ENCODE measurements at places on chromosomes 7 and 10.
A peak's percentile ranks its signal among the peaks of the same experiment; 100 is the strongest.

- no peak for DNase-seq
Measured at GRCh38 chr10:44476409-44477045, 91.6 kb upstream of the CXCL12 start.

DNA sequence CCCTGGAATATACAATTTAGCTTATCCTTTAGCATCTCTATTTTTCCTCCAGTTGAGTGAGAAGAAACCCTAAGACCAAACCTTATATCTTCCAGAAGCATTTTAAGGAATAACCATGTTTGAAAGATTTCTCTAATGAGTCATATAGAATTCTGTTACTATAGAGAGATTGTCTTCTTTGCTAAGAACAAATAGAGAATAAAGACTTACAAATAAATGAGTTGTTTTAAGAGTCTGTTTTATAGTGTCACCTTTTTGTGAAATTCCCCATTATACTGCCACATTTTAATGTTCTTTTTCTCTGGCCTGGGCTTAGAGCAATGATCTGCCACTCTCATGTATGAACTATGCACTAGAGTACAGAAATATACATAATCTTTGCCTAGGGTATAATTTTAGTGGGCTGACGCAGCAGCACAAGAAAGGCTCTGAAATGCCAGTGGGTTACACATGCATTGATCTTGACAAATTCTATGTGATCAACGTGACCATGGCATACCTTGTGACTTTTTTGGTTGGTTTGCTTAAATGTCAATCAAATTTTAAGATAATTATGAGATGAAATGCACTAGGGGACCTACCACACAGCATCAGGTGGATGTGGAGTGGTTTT, 145.1 kb upstream of the MKLN1 start:
- no peak for DNase-seq

GRCh38 chr7:158976468-158976848, 120.1 kb downstream of the DYNC2I1 start:
- DNase-seq: no peak

DNA sequence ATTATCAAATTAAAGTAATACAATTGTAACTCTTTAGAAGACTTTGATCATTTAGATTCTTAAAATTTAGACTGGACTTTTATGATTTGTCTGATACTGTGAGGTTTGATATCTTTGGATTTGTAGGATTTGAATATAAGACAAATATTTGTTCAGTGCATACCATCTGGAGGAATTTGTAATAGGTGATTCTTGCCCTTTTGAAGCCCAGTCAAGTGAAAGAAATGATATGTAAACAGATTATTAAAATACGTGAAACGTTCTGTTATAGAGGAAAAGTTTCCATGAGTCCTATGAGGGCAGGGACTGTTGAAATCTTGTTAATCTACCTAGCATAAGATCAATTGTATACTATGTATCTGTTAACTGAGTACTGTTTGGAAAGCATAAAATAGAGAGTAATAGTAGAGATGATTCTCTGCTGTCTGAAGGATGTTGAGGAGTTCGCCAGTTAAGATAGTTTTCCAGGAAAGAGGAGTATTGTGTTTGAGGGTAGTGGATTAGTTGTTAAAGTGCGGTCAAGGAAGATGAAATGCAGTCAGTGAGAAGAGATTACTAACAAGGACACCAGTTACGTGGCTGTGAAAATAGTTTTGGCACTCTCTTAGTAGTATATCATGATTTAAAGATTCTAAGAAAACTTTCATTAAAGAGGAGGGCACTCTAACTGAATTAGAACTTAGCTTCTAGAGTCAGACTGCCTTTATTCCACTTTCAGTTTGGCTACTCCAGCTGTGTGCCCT, 14.4 kb downstream of the PDCD4 start:
- no peak for DNase-seq

- no peak for DNase-seq
Measured at GRCh38 chr10:118735294-118735693, 19.5 kb downstream of the CACUL1 start.

DNA sequence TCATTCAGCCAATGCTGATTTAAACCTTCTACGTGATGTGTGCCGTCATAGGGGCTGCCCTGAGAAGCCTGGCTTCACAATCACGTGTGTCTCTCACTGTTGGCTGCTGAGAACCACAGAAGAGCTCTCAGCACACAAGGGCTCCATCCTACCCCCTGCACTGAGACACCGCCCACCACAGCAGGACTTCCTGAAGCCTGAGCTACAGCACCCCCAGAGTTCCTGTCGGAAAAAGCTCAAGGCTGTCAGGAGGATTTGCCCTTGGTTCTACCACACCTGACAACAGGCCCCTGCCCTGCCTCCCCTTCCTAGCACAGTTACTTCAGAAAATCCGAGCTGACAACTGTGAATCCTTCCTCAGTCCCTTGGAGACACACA, 191.9 kb downstream of the MAD1L1 start:
- no peak for DNase-seq

DNA sequence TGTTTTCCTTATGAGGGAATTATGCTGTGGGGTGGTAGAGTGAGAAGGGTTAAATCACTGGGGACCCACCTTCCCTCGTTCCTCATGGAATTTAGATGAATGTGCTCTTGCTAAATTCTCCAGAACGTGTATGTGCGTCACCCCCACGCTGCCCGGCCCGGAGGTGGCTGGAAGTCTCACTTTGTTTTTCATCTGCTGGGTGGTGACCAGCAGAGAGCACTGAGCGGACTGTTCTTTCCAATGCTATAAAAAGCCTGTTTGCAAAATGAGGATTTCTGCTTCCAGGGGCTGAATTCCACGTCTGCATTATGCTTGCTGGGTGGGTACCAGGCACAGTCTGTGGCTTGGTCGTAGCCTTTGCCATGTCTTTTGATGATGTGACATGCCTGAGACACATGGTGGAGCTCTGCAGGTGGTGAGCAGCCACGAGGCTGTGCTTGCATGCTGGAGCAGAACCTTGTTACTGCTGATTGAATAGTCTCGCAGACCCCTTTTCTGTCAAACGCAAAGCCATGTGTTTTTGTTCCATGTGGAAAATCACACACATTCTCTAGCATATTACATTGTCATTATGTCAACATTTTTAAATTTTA, 31.9 kb upstream of the INSYN2A start:
- DNase-seq: no peak

DNA sequence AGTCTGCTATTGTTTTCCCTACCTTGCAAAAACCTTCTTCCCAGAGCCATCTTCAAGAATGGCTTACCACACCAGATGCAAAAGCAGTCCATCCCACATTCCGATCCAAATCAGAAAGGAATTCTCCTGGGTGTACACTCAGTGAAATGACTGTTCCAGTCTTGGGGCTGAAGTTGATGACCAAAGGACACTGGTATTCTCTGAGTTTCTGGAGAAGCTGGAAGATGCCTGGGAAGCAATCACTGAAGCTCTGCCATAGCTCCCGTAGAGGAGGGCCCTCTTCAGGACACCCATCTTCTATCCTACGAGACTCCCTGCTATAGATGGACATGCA, 155.7 kb downstream of the LCOR start:
- no peak for DNase-seq

GRCh38 chr7:103134836-103135554, 13.9 kb downstream of the NAPEPLD start:
- no peak for DNase-seq

DNA sequence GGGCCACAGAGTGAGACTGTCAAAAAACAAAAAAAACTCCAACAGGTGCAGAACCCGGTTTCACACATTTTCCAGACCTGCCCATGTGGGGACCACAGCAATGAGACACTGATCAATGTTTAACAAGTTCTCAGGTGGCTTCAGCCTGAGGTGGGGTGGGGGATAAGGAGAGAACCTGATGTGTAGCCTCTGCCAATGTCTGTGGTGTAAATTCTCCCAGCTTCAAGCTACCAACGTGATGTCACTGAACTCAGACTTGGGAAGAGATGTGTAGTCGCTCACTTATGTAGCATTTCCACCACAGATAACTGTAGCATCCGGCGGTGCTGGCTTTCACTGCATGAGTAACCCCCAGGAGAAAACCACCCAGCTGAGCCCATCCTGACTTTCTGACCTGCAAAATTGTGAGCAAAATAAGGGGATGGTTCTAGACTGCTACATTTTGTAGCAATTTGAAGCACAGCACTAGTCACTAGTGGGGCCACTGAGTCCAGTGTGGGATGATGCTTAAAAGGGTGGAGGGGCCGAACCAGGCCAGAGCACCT, 13.8 kb upstream of the TNRC18 start:
- DNase-seq: no peak

- DNase-seq: no peak
Measured at GRCh38 chr7:135238112-135238744, 4.6 kb downstream of the STRA8 start.

DNA sequence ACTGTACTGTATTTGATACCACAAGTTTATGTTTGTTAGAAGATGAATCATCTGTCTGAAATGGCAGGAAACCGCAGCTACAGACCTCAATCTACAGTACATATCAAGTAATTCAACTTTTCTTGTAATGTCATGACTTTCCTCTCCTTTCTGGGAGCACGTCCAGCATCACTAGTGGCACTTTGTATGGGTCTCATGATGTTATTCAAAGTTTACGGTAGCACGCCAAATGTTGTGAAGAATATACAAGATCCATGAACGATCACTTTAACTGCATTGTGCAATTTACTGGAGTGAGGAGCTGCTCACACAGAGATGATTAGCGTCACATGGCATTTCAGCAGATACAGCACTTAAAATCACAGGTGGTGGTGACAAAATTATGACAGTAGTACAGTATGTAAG, 257.8 kb upstream of the GNAI1 start:
- DNase-seq: peak; percentile 63

GRCh38 chr10:53023411-53023810, 250.8 kb upstream of the MBL2 start:
- no peak for DNase-seq

DNA sequence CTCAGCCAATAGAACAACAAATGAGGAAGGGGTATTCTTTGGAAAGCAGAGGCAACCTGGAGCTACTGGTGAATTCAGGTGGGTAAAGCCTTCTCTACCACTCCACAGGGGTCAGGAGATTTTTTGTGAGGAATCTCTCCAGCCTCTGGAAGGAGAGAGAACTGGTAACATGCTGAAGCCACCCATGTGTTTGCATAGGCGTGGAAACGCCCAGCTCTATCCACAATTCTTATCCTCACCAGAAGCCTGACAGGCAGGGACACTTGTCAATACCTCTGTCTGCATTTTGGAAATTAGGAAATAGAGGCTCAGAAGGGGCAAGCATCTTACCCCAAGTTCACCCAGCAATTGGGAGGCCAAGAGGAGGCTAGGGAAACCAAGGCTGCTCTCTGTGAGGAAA, 133.7 kb downstream of the FGFR2 start:
- no peak for DNase-seq

GRCh38 chr10:114289096-114289436, 50.0 kb downstream of the VWA2 start:
- no peak for DNase-seq

- DNase-seq: peak; percentile 60
Measured at GRCh38 chr10:126598009-126598408, 72.5 kb downstream of the C10orf90 start.

DNA sequence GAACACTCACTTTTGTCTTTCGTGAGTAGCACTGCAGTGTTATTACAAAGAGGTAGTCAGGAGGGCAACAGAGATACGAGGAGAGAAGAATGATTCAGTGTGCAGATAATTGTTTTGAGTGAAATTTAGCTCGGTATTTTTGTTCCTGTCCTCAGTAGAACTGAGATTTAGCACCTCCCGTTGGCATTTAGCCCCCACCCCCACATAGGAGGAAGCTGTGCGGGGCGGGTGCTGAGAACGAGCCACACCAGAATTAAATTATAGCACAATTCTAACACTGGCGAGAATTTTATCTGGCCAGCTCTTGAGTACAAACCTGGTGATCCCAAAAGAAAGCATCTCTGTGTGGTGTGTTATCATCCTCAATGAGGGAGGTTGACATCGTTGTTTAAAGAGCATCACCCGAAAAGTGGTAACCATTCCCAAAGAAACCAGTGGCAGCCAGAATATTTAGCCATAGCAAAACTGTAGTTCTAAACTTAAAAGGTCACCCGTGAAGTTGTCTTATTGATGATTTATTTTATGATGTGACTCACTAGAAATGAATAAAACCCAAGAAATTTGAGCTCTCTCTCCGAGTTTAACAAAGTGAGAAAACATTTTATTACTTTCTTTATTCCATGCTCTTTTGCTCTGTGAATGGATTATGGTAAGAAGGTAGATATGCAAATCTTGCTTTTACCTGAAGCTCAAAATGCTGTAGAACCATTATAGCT, 612.2 kb downstream of the SUGCT start:
- DNase-seq: no peak

DNA sequence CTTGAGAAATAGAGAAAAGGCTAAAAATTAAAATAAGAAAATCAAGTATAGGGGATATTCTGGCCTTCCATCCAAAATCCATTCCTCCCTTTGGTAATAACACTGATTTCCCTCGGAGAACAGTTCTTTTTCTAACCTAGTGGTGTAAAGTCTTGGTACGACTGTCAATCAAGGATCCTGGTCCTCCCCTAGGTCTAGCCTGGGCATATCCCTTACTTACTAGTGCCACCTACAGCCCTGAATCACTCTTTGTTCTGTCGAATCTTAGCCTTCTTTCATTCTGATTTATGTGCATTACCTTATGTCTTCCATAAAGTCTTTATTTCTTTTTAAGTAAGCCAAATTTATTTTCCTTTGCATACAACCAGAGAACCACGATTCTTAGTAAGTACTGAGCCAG, 298.7 kb upstream of the LRRTM3 start:
- peak; percentile 55 for DNase-seq

- no peak for DNase-seq
Measured at GRCh38 chr7:151895631-151896031, 18.7 kb upstream of the PRKAG2 start.

DNA sequence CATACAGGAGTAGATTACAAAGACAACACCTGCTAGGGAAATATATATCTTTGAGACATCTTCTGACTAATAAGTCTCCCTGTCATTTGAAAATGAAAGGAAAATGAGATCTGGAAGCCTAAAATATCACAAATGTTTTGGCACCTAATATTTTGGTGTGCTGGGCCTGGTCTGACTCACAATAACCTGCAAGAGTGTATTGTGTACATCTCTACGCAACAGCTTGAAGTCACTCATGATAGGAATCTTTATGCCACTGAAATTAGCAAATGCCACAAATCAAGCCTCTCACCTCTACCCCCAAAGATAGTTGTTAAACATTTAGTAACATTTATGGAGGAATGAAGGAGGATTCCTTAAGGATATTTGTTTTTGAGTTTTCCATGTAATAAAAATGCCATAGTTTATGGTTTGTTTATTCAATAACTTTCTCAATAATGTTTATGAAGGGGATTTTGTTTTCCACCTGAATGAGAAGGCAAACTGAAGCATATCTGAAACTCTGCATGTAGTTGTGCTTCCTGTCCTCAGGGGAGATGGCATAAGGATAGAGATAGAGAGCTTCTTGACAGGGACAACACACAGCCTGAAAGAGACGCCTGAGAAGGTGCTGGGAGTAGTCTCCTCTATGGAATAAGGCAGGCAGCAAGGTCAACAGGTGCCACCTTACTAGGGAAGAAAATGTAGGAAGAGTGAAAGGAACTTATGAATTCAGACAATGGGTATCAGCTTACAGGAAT, 197.4 kb downstream of the AHR start:
- no peak for DNase-seq

DNA sequence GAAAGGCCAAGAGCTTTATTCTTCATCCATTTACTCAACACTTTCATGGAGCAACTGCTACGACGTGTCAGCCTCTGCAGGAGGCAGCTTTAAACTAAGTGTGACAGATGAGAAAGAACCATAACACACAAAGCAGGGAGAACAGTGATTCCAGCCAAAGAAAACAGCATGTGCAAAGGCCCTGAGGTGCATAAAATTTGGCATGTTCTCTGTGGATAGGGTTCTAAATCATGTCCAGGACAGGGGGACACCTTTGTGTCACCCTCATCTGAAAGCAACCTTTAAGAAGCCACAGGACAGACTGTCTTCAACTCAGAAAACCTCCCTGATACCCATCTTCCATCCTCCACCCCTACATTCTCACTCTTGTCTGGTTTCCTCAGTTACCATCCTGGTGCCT, 116.6 kb downstream of the KCNMA1 start:
- no peak for DNase-seq
